Caco-2 (cell line): ENCODE measurements at places on chromosomes 3 and 15.

- DNase-seq, result no peak
Observed at GRCh38 chr15:100167884-100168375, 173.8 kb downstream of the ADAMTS17 start.

DNA sequence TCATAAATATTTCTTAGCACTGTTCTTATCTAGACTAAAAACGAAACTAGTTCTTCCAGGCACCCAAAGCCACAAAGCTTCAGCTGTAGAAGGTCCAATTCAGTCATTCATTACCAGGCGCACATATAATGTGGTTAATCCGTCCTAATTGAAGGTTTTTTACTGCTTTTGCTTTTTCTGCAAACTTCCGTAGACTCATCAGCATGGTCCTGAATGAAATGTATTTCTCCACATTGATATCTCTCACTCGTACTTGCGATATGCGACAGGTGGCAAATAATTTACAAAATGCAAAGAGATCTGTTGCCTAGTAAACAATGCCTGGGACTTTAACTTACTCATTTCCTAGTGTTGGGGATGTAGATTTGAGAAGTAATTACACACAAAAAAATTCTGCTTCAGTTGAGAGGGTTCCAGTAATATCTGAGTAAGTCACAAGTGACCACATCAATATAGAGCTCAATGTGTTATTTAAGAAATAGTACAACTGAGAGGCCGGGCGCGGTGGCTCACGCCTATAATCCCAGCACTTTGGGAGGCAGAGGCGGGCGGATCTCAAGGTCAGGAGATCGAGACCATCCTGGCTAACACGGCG, 75.0 kb upstream of the MBNL1 start:
- DNase-seq, result no peak

DNA sequence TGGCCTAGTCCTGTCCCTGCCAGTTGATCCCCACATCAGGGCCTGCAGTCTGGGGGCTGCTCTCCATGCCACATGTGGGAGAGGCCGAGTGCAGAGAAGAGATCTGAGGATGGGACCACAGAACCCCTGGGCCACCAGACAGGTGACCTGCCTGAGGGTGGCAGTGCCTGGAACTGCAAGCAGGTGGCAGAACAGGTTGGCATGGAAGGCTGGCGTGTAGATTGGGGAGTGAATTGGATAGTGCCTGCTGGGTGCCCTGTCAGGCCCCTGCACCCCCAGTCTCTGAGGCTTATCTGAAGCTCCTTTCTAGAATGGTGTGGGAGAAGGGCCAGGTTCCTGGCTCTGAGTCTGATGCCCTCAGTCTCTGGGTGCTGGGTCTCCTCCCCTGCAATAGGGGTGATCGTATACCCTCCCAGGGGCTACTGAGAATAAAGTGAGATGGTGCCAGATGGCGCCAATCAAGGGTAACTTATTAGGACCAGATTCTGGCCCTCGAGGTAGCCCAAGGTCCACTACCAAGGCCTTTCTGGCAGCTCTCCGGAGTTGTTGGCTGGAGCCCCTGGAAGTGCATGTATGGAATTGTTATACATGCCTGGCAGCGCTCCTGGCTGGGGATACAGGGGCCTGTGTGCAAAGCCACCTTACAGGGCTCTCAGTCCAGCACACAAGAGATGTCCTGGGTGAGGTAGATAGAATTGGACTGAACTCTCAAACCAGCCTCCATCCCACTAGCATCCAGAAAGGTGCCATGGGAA, 15.7 kb downstream of the C3orf18 start:
- DNase-seq, result no peak

DNA sequence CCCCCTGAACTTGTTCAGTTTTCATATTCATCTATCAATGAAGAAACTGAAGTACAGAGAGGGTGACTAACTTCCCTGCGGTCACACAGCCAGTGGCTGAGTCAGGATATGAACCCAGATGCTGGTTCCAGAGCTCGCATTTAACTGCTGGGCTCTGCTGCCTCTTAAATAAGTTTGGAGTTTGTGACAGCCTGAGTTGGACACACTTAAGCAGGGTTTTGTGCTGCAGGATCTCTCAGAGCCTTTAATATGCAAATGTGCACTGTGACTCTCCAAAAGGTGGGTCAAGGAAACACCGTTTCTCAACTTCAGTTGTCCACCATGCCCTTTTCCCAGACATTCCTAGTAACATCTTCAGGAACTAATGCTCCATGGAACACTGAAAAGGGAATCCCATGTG, 45.8 kb downstream of the EBLN2 start:
- DNase-seq, result no peak

- no peak for DNase-seq
Observed at GRCh38 chr3:51712038-51712420, 5.2 kb downstream of the GRM2 start.
